ENCODE measurements at places on chromosomes 6 and 20.

DNA sequence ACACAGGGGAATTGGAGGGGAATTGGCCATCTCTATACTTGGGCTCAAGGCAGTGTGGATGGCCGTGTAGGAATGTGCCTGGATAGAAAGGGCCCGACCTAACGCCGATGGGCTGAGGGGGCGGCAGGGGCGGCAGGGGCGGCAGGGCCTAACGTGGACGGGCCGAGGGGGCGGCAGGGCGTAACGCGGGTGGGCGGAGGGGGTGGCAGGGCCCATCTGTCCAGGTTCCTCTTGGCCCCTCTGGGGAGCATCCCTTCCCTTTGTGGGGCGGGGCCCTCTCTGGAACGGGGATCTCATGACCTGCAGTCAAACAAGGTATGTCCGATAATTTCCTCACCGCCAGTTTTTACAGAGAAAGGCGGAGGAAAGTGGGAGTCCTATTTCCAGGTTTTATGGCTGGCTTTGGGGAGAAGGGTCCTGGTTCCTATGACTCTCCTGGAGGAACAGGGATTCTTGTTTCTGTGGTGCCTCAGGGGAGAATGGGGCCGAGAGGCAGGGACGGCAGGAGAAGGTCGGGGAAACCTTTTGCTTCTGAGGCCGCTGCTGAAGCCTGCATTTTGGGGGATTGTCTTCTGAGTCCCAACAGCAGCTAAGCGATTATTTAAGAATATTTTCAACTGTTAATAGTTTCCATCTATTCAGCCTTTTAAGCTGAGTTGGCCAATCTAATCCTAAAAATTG, 100.8 kb upstream of the FRMD1 start:
- peaks cover 8% of the 10 kb centered on the region for H3K4me1 ChIP-seq
- H3K27me3 ChIP-seq = no peaks in the 10 kb centered on the region
- H3K27ac ChIP-seq = no peak overlapping the region
- DNase-seq = no peak
- H3K36me3 ChIP-seq = no peaks in the 10 kb centered on the region
- no peak overlapping the region for H3K4me3 ChIP-seq

DNA sequence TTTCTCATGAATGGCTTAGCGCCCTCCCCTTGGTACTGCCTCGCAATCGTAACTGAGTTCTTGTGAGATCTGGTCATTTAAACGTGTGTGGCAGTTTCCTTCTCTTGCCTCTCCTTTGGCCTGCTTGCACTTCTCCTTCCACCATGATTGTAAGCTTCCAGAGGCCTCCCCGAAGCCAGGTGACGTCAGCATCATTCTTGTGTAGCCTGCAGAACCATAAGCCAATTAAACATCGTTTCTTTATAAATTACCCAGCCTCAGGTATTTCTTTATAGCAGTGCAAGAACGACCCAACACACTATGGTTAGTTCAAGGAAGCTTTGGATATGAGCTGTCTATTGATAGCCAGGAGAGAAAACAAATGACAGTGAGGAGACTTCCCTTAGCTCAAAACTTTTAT, 29.5 kb upstream of the ADTRP start:
- DNase-seq = no peak
- no peaks in the 10 kb centered on the region for H3K36me3 ChIP-seq
- H3K4me1 ChIP-seq = 0 out of 2 replicates have a peak, but pooled peaks cover 4% of the 10 kb centered on the region
- no peak overlapping the region for H3K4me3 ChIP-seq

- H3K4me1 ChIP-seq = peaks cover 4% of the 10 kb centered on the region
- no peaks in the 10 kb centered on the region for H3K36me3 ChIP-seq
- H3K27ac ChIP-seq = no peak overlapping the region
- no peak overlapping the region for H3K4me3 ChIP-seq
- no peaks in the 10 kb centered on the region for H3K27me3 ChIP-seq
Observed at GRCh38 chr6:138485005-138485545, 14.2 kb downstream of the NHSL1 start.

DNA sequence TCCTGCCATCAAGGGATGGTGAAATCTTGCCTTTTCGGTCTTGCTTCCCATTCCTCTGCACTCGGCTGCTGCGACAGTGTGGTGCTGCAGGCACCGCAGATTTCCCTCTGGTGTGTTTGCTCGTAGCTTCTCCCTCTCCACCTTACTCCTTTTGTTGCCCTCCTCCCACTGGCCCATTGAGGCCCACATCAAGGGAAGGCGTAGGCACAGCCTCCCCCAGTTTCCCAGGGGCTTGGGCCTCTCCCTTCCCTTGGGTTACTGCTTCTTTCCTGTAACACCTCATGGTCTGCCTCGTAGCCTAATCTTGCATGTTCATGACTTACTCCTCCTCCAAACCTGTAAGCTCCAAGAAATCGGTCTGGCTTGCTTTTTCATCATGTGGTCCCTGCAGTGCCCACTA, 9.9 kb downstream of the E2F3 start:
- no peak for DNase-seq
- H3K4me3 ChIP-seq = no peak overlapping the region
- no peaks in the 10 kb centered on the region for H3K27me3 ChIP-seq
- no peak overlapping the region for H3K27ac ChIP-seq
- no peaks in the 10 kb centered on the region for H3K4me1 ChIP-seq
- peaks cover 3% of the 10 kb centered on the region for H3K36me3 ChIP-seq

- H3K4me3 ChIP-seq = no peak overlapping the region
- no peaks in the 10 kb centered on the region for H3K36me3 ChIP-seq
- DNase-seq = no peak
- no peak overlapping the region for H3K27ac ChIP-seq
Observed at GRCh38 chr20:55160996-55161395, 685.6 kb downstream of the DOK5 start.

DNA sequence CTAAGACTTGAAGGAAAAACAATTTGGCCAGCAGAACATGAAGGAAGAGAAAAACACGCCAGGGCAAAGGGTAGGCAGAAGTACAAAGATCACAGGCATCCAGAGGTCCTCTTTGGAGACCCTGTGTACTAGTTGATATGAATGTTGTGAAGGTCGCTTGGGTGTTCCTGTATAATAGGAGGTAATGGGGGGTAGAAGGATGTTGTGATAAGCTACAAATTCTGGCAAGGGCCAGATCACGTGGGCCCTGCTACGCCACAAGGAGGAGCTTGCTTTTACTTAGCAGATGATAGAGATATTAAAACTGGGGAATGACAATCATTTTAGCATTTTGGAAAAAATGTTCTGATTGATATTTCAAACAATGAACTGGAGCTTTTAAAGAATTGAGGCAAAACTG, 878 bp upstream of the HLA-DMA start:
- no peak for DNase-seq
- no peaks in the 10 kb centered on the region for H3K27me3 ChIP-seq
- H3K36me3 ChIP-seq = no peaks in the 10 kb centered on the region
- no peak overlapping the region for H3K4me3 ChIP-seq
- no peak overlapping the region for H3K27ac ChIP-seq

- no peaks in the 10 kb centered on the region for H3K4me1 ChIP-seq
- no peak overlapping the region for H3K4me3 ChIP-seq
- no peak overlapping the region for H3K27ac ChIP-seq
- H3K27me3 ChIP-seq = no peaks in the 10 kb centered on the region
Observed at GRCh38 chr6:130107710-130108109, 89.3 kb downstream of the L3MBTL3 start.

GRCh38 chr20:23092861-23093495, 6.9 kb upstream of the CD93 start:
- no peaks in the 10 kb centered on the region for H3K27me3 ChIP-seq
- H3K4me3 ChIP-seq = no peak overlapping the region

DNA sequence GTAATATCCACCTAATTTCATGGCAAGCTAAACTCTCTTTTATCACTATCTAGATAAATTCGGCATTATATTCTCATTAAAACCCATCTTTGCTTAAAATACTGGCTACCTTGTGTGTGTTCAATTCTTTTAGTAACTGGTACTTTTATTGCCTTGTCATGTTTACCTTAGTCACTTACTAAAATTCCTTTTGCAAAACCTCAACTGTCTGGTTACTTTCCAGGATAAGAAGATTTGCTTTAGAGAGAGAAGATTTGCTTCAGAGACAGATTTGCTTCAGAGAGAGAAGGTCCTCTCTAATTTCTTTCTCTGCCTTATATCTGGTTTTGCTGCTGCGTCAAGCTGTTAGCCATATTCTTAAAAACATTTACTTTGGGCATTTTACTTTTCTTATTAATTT, 151.5 kb upstream of the MLIP start:
- DNase-seq = no peak
- H3K27ac ChIP-seq = no peak overlapping the region
- H3K4me3 ChIP-seq = no peak overlapping the region
- no peaks in the 10 kb centered on the region for H3K27me3 ChIP-seq
- no peaks in the 10 kb centered on the region for H3K36me3 ChIP-seq
- no peaks in the 10 kb centered on the region for H3K4me1 ChIP-seq

- H3K27me3 ChIP-seq = no peaks in the 10 kb centered on the region
- no peak for DNase-seq
- H3K4me3 ChIP-seq = no peak overlapping the region
- no peak overlapping the region for H3K27ac ChIP-seq
- H3K4me1 ChIP-seq = no peaks in the 10 kb centered on the region
- H3K36me3 ChIP-seq = no peaks in the 10 kb centered on the region
Observed at GRCh38 chr6:48197941-48198340, 86.9 kb upstream of the PTCHD4 start.

GRCh38 chr20:44264287-44264686, 17.2 kb downstream of the GDAP1L1 start:
- H3K36me3 ChIP-seq = no peaks in the 10 kb centered on the region
- no peak for DNase-seq
- H3K4me1 ChIP-seq = no peaks in the 10 kb centered on the region

- H3K27ac ChIP-seq = no peak overlapping the region
- H3K27me3 ChIP-seq = no peaks in the 10 kb centered on the region
- H3K4me3 ChIP-seq = no peak overlapping the region
- H3K36me3 ChIP-seq = no peaks in the 10 kb centered on the region
- no peaks in the 10 kb centered on the region for H3K4me1 ChIP-seq
- no peak for DNase-seq
Observed at GRCh38 chr6:42539135-42539534, 24.7 kb upstream of the UBR2 start.

DNA sequence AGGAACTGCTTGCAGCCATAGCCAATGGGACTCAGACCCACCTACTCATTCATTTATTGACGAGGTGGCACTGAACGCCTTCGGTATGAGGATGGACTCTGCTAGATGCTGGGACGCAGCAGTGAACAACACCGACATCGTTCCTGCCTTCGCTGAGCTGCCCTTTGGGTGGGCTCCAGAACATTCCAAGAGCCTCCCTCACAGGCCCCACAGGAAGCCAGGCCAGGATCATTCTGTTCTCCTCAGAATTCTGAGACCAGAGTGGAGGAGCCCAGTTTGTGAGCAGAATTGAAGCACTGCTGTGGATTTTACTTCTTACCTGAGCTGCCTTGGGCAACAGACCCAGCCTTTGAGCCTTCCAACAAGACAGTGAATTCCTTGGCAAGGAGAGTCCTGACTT, 82.1 kb downstream of the KCNB1 start:
- DNase-seq = no peak
- H3K4me3 ChIP-seq = no peak overlapping the region
- H3K4me1 ChIP-seq = no peaks in the 10 kb centered on the region
- no peaks in the 10 kb centered on the region for H3K36me3 ChIP-seq

GRCh38 chr20:32845786-32846185, 12.9 kb upstream of the EFCAB8 start:
- H3K4me3 ChIP-seq = no peak overlapping the region
- H3K4me1 ChIP-seq = no peaks in the 10 kb centered on the region
- H3K27ac ChIP-seq = no peak overlapping the region
- no peak for DNase-seq
- no peaks in the 10 kb centered on the region for H3K27me3 ChIP-seq

DNA sequence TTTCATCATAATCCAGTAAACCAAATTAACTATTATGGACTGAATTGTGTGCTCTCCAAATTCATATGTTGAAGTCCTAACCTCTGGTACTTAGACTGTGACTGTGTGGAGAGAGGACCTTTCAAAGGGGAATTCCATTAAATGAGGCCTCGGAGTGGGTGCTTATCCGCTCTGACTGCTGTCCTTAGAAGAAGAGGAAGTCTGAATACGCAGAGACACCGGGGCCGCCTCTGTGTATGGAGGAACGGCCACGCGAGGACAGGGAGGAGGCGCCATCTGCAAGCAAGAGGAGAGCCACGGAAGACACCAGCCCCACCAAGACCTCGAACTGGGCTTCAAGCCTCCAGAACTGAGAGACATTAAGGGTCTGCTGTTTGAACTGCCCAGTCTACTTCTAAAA, 35.6 kb upstream of the RPS6KA2 start:
- H3K36me3 ChIP-seq = no peaks in the 10 kb centered on the region
- no peaks in the 10 kb centered on the region for H3K27me3 ChIP-seq
- DNase-seq = no peak
- no peak overlapping the region for H3K4me3 ChIP-seq
- 0 out of 2 replicates have a peak, but pooled peaks cover 2% of the 10 kb centered on the region for H3K4me1 ChIP-seq

GRCh38 chr20:25984933-25985332, 288.3 kb upstream of the ZNF337 start:
- no peaks in the 10 kb centered on the region for H3K4me1 ChIP-seq
- no peak overlapping the region for H3K4me3 ChIP-seq
- H3K36me3 ChIP-seq = no peaks in the 10 kb centered on the region
- no peak for DNase-seq

- no peak overlapping the region for H3K27ac ChIP-seq
- DNase-seq = no peak
- no peaks in the 10 kb centered on the region for H3K4me1 ChIP-seq
- H3K4me3 ChIP-seq = no peak overlapping the region
- H3K36me3 ChIP-seq = no peaks in the 10 kb centered on the region
- no peaks in the 10 kb centered on the region for H3K27me3 ChIP-seq
Observed at GRCh38 chr6:128642132-128642531, 121.7 kb upstream of the PTPRK start.

GRCh38 chr6:66190858-66191257, 483.8 kb upstream of the EYS start:
- no peaks in the 10 kb centered on the region for H3K27me3 ChIP-seq
- no peak overlapping the region for H3K4me3 ChIP-seq
- H3K4me1 ChIP-seq = no peaks in the 10 kb centered on the region

GRCh38 chr6:3376893-3377535, 79.8 kb downstream of the SLC22A23 start:
- no peak overlapping the region for H3K27ac ChIP-seq
- 0 out of 2 replicates have a peak, but pooled peaks cover 3% of the 10 kb centered on the region for H3K36me3 ChIP-seq
- no peak for DNase-seq
- H3K4me3 ChIP-seq = no peak overlapping the region

GRCh38 chr20:58984691-58985090, 3.6 kb downstream of the NELFCD start:
- H3K4me3 ChIP-seq = no peak overlapping the region
- DNase-seq = no peak
- no peak overlapping the region for H3K27ac ChIP-seq
- peaks cover 21% of the 10 kb centered on the region for H3K36me3 ChIP-seq
- H3K27me3 ChIP-seq = no peaks in the 10 kb centered on the region

GRCh38 chr20:49749625-49750024, 35.9 kb upstream of the B4GALT5 start:
- no peak overlapping the region for H3K4me3 ChIP-seq
- no peak overlapping the region for H3K27ac ChIP-seq

DNA sequence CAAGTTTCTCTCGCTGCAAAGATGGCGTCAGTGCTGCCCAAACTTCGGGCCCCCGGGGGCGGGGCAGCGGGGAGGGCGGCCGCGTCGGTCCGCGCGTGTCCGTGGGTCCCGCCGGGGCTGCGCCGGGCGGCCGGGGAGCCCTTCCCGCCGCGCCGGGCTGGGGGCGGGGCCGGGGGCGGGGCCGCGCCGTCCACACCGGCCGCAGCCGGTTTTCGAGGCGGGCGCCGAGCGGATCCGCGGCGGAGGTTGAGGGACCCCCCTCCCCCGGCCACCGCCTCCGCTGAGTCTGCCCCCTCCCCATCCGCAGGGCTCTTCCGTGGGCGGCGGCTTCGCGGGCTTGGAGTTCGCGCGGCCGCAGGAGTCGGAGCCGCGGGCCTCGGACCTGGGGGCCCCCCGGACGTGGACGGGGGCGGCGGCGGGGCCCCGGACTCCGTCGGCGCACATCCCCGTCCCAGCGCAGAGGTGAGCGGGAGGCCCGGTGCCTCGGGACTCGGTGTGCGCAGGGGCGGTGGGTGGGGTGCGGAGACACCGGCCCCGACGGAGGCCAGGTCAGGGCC, 572 bp downstream of the SLC2A4RG start:
- DNase-seq = no peak
- peak overlapping the region; percentile 36 for H3K4me3 ChIP-seq
- peaks cover 6% of the 10 kb centered on the region for H3K4me1 ChIP-seq
- peaks cover 2% of the 10 kb centered on the region for H3K36me3 ChIP-seq
- no peak overlapping the region for H3K27ac ChIP-seq

Measured in iPS DF 6.9 (cell line).